T1000 (cell line): ENCODE measurements at places on chromosomes 2 and 18.

DNA sequence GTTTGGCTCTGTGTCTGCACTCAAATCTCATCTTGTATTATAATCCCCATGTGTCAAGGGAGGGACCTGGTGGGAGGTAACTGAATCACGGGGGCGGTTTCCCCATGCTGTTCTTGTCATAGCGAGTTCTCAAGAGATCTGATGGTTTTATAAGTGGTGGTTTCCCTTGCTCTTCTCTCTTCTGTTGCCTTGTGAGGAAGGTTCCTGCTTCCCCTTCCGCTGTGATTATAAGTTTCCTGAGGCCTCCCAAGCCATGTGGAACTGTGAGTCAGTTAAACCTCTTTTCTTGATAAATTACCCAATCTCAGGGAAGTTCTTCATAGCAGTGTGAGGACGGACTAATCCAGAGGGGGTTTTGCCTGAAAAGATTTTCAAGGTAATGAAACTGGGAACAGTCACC, 245.4 kb downstream of the GALR1 start:
- DNase-seq, result no peak

- DNase-seq, result no peak
Measured at GRCh38 chr18:57882465-57882864, 79.3 kb upstream of the ATP8B1 start.

GRCh38 chr2:231160701-231161100, 35.9 kb upstream of the HTR2B start:
- DNase-seq, result no peak

DNA sequence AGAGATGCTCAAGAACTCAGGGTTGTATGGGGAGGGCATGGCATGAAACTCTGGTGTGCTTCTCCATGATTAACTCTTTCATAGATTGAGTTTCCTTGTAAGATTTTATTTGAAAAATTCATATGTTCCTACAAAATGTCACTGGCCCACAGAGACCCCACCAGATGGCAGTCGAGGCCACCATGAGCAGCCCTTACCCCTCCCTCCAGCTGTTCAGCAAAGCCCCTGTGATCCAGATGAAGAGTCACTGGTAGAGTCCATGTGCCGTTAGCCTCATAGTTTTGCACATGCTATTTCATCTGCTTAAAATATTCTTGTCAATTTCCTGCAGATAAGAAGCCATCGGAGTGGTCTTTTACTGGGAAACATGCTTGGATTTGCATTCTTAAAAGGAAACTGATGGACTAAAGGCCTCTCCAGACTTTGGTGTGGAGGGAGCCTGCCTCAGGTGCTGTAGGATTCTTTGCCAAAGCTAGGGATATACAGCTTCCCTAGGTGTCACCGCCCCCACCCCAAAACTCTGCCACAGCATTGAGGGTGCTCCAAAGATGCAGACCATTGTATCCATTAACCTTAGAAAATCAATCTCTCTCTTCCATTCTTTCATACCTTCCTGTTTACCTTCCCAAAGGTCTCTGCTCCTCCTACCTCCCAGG, 18.8 kb downstream of the ZNF385B start:
- no peak for DNase-seq

- no peak for DNase-seq
Measured at GRCh38 chr2:3222636-3223035, 155.0 kb downstream of the EIPR1 start.

DNA sequence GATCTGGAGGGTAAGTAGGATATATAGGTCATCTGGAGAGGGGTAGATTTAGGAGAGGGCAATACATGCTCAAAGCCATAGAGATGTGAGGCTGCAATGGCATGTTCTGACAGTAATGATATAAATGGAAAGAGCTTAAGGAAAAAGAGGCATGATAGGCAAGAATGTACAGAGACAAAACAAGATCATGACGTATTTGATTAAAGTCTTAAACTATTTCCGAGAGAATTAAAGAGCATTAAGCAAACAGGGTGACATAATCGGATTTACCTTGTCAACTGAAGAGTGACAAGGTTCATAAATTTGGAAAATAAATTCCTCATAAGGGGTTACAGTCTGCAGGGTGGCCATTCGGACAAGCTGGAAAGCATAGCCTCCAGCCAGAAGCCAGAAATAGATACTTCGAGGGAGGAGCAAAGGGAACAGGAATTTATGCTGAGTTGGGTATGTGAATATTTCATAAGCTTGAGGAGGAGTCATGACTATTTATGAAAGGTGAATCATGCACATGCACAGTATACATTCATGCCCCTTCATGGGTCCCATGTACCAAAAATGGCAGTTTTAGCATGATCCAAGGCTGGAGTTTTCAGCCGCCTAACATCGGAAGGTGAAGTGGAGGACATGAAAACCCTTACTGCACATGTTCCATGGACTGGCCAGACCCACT, 396.2 kb upstream of the VWC2L start:
- no peak for DNase-seq

DNA sequence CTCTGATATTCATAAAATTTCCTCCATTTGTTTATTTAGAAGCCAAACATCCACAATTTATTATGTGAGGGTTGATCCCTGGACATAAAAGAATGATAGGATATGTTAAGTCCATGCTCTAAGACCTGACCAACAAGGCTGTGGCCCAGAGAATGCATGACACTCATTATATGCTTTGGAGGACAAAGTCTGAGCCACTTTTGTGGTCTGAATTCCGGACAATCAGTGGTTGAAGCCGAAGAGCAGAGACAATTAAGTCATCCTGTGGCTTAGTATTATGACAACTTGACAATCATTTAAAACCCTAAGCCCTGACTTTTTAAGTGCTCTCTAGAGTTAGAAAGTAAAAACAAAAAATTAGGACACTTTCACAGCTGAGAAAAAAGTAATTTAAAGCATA, 483.3 kb downstream of the PLCL1 start:
- no peak for DNase-seq

- no peak for DNase-seq
Measured at GRCh38 chr18:63511285-63511684, 30.9 kb upstream of the SERPINB12 start.

DNA sequence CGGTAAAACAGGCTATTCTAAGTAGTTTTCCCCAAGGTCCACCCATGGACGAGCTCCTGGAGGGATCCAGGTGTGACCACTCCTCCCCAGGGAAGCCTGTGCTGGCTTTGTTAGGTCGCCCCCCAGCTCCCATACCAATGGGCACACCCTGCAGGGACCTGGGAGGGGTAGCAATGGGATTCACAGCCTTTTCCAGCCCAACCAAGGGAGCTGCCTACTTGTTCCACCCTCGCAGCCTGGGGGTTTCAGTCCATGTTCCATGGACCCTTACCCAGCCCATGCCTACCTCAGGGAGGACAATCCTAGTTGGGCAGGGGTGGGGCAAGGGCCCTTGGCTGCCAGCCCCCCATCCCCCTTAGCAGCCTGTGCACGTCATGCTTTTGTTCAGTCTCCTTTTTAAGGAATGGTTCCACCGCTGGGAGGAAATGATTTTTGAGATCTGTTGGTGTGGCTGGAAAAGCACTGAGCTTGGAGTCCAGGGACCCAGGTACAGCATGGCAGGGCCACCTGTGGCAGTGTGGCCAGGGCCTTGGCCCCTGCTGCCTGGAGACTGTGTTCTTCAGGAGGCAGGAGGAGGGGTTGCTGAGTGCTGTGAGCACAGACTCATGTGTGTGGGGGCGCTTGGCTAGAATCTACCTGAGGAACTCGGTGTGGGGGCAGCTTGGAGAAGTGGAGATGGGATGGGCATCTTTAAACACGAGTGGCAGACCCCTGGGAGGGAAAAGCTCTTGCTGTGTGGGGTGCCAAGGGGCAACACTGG, 166.8 kb downstream of the TWIST2 start:
- no peak for DNase-seq

DNA sequence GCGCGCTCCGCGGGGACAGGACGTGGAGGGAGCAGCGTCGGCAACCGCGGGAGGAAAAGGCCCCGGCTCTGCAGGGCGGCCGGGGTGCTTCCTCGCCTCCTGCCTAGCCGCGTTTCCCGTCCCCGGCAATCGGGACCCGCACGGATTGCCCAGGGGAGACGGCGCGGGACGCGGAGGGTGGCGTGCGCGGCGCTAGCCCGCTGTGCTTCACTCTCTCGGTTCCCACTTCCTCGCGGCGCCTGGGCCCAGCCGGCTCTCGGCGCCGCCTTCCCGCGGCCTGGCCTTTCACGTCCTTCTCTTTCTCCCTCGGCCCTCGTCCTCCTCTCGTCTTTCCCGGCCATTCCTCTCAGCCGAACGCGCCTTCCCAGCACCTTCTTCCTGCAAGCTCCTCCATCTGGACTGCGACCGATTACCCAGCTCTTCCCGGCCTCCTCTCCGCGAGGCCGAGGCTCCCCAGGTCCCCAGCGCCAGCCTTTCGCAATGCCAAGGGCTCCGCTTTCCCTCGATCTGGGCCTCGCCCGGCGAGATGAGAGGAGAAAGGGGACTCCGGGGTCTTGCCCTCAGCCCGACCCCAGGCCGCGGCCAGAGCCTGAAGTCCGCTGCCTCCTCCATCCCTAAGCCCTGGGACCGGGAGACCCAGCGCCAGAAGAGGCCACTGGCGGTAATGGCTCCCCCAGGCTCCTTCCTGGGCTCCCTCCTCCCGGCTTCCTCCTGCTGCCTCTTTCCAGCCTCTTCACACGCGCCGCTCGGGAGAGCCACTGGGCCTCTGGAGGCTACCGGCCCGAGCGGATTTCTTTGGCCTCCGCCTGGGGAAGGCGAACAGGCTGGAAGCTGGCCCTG, 34.3 kb upstream of the ATP6V1B1 start:
- no peak for DNase-seq

DNA sequence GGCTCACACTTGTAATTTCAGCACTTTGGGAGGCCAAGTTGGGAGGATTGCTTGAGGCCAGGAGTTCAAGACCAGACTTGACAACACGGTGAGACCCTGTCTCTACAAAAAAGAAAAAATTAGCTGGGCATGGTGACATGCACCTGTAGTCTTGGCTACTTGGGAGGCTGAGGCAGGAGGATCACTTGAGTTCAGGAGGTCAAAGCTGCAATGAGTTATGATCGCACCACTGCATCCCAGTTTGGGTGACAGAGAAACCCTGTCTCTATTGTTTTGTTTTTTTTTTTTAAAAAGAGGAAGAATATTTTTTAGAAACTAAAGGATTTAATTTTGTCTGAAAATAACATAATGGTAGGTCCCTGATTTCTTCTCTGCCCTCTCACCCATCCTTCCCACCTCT, 79.4 kb upstream of the TMEM200C start:
- no peak for DNase-seq

DNA sequence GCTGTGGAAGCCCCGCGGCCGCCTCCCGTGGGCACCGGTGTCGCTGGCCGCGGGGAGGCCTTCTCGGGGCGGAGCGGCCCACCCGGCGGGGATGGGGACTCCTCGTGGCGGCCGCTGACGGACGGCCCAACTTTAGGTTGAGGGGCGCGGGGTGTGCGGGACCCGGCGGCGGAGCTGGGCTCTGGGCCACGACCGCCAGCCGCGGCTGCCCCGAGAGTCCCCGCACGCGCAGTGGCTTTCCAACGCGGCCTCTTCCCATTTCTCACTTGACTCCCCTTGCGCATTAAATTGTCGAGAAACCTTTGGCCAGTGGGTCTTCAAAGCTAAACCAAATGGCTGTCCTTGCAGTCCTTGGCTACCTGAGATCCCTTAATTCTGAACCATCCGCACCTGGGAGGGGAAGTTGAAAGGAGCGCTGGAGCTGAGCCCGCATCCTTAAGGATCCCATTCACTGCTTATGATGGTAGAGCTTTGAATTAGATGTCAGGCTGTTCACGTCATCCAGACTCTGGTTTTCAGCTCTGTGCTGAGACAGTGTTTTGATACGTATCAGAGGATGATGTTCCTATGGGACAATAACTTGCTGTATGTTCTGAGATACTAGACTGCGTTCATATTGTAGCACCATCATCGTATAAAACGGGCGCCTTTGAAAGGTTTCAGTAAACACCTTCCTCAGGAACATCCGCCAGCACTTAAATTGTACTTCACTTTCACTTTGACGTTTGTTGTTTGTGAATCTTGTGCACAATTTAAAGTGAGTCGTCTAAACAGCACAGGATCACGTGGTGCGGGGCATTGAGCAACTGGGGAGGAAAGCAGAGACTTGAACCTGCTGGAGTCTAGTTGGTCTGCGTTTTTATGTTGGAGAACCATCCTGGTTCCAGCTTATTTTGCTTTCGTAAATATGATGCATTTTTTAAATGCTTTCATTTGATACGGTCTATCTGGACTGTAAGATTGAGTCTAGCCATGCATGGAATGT, 874 bp downstream of the CLIP4 start:
- DNase-seq, result no peak

GRCh38 chr2:117222809-117223208, 591.7 kb upstream of the DDX18 start:
- DNase-seq, result no peak

DNA sequence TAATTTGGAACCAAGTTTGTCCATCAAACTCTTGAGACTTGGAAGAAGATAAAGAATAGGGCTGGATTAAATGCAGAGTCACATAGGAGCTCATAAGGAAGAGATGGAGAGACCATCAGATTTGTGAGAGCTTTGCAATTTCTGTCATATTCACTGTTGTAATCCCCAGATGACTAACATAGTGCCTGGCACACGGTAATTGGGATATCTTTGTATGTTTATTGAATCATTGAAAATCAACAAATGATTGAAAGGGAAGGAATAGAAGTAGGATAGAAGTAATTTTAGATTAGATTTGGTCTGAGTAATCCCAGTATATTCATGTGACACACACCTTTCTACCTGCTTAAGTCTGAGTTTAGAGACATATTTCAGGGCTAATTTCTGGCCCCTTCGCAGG, 75.4 kb downstream of the LCLAT1 start:
- DNase-seq, result no peak

DNA sequence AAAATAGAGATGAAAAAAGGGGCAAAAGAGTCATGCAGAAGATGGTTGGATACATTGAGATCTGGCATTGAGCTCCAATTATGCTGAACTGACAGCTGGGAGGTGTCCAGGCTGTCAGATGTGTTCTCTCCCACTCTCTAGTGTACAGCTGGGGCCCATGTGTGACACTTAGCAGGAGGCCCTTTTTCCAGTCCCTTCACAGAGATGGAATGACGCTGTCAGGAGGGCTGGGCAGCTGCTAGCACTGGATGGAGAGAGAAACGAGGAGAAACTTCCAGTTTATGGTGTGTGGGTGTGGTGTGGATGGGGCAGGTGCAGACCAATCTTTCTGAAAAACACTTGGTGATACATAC, 437.7 kb upstream of the HS6ST1 start:
- no peak for DNase-seq

- DNase-seq, result no peak
Measured at GRCh38 chr2:196218106-196218505, 46.7 kb upstream of the STK17B start.

GRCh38 chr2:162197069-162197825, 45.2 kb upstream of the GCG start:
- no peak for DNase-seq
